ENCODE measurements at places on chromosomes 6 and 20.

DNA sequence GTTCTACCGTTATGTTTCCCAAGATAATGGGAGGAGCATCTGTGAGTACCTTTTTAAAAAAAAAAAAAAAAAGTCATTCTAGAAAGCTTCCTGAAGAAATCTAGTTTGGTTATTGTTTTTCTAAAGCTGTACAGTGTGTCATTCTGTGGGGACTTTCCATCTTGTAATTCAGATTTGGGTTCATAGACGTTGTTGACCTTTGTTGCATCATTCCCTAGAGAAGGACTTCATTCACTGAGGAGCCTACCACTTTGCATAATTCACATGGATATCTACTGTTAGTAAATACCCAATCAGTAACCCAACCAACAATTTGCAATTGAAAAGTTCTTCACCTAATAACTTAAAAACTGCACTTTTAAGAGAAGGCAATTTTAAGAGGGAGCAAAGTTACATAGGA lies 60.1 kb downstream of the RPP40 start:
- no peak for DNase-seq

DNA sequence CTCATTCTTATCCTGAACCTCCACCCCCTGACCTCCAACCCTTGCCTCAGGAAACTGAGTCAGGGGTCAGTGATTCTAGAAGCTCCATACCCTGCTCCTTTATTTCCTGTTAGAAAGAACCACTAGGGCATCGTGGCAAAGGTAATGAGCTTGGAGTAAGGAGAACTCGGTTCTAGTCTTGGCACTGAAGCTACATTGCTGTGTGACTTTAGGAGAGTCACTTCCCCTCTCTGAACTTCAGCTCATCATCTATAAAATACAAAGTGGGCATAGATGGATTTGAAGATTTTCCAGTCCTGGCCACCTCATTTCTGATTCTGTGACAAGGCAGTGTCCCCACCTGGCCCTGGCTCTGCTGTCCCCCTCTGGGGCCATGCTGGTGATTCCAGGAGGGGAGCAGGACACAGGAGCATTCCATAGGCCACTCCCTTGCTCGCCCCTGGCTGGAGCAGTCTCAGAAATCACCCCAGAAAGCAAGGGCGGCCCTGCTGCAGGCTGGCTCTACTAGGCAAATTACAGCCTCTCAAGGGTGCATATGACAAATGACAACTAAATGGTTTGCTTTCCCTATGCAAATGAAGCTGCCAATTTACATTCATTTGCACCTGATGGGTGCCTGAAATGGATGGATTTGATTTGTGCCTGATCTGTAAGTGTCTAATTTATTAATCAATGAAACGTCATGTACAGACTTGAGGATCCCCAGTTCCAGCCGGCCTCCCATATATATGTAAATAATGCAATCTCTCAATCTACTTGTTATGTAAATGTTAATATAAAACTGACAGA lies 62.2 kb downstream of the LRFN2 start:
- DNase-seq: no peak

- DNase-seq: no peak
These were observed 340.3 kb downstream of the QKI start for GRCh38 chr6:163754866-163755265.

DNA sequence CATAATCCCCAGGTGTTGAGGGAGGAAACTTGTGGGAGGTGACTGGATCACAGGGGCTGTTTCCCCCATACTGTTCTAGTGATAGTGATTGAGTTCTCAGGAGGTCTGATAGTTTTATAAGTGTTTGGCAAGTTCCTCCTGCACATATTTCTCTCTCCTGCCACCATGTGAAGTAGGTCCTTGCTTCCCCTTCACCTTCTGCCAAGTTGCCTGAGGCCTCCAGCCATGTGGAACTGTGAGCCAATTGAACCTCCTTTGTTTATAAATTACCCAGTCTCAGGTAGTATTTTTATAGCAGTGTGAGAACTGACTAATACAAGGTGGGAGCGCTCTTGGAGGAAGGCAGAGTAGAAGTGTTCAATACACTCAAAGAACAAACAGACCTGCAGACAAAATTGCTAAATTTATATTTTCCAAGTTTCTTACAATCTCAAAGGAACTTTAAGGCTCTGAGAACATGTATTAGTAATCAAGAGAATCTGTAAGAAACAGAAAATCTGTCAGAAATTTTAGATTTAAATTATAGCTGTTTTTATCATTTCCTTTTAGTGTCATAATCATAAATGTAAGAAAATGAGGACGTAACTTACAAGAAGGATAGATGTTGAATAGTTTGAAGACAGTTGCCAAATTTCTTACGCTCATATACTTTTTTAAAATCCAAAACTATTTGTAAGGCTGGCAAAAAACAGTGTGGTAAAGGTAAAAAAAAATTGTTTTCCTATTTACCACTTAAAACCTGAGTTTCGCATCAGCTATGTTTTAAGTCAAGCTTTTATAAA lies 77.7 kb downstream of the ASCC3 start:
- no peak for DNase-seq

- peak; percentile 73 for DNase-seq
These were observed 571 bp upstream of the FOXC1 start for GRCh38 chr6:1609041-1609647.

GRCh38 chr20:25087186-25087929 lies 5.4 kb upstream of the VSX1 start:
- DNase-seq: no peak

DNA sequence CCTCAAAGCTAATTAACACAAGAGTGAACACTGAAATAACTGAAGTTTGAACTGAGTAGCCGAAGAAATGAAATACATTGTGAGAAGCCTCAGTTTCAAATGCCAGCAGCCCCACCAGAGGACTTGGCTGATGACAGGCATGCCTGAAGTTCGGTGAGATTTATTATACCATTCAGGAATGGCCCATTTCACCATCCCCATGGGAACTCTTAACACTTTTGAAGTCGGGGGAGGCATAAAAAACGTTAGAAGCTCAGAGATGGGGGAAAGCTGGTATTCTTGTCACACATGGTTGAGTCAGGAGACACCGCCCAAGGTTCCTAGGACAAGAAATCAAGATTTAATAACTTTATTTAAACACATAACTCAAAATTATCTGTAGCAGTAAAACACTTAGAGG lies 17.6 kb upstream of the SLC22A3 start:
- DNase-seq: no peak

DNA sequence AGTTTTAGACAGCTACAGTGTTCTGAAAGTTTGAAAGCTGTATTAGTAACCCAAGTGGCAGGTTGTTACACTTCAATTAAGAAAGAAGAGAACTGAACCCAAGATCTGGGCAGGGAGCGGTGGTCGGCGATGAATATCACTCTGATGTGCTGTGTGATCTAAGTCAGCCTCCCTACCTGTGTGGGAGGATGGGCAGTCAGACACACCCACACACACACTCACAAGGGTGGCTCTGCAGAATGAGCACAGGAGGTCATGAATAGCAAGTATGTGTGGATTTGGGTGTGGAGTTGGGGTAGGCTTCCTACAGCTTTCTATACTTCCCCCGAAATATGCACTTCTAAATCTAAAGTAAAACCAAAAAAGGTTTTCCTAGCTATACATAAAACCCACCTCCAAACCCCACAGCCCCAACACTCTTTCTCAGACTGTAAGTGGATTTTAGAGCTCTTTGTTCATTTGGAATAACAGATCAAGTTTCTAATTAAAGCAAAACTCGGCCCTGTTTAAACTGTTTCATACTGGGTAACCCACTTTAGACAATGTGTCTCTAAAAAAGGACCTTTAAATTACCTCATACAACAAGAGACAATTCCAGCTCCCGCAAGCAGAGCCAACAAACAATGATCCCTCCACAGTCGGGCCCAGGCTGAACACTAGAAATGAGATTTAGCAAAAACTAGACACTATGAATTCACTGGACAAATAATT lies 19.4 kb downstream of the TNFRSF21 start:
- no peak for DNase-seq

GRCh38 chr20:62741191-62741691 lies 32.6 kb downstream of the NTSR1 start:
- peak; percentile 27 for DNase-seq

- peak; percentile 24 for DNase-seq
These were observed 10.7 kb downstream of the MAPK14 start for GRCh38 chr6:36038120-36038876.

- DNase-seq: no peak
These were observed 68.2 kb downstream of the MTFR2 start for GRCh38 chr6:136181861-136182260.

DNA sequence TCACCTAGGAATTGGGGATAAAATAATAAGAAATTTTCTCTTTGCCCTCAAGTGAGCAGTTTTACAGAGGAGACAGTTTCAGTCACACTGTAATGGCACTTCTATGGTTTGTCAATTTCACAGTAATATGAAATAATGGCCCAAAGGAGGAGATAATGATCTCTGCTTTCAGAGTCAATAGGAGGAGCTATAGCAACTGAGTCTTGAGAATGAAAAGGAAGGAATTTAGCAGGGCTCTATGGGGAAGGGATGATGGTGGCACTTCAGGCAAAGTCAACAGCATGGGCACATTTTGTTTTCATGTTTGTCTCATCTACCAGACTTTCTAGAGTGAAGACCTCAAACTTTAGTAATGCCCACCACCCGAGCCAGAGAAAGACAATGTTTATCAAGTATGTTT lies 138.3 kb upstream of the HMGN3 start:
- no peak for DNase-seq

DNA sequence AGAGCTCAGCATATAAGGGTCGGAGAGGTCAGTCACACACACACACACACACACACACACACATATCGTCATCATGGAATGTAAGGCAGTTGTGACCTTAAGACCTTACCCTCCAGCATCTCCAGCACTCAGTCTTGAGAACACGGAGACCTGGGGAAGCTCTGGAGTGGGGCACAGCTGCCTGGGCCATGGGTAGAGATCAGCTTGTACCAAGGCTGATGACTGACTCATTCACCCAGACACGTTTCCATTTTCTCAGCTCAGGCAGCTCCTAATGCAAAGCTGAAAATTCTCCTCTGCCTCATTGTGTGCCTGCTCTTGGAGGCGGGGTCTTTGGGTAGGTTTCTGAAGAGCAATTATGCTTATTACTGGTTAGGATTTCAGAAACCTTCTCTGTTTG lies 38.3 kb upstream of the PDYN start:
- DNase-seq: no peak

DNA sequence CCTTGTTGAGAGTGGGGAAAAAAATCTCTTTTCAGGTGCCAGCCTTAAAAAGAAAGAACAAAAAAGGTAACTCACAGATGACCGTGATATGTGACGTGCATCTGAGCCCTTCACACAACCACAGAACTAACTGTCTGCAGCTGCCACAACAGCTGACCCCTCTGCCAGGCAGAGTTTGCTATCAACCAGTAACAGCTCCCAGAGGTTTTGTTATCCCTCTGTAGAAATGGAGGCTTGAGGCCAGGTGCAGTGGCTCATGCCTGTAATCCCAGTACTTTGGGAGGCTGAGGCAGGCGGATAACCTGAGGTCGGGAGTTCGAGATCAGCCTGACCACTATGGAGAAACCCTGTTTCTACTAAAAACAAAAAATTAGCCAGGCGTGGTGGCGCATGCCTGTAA lies 42.8 kb downstream of the SLC52A3 start:
- no peak for DNase-seq

DNA sequence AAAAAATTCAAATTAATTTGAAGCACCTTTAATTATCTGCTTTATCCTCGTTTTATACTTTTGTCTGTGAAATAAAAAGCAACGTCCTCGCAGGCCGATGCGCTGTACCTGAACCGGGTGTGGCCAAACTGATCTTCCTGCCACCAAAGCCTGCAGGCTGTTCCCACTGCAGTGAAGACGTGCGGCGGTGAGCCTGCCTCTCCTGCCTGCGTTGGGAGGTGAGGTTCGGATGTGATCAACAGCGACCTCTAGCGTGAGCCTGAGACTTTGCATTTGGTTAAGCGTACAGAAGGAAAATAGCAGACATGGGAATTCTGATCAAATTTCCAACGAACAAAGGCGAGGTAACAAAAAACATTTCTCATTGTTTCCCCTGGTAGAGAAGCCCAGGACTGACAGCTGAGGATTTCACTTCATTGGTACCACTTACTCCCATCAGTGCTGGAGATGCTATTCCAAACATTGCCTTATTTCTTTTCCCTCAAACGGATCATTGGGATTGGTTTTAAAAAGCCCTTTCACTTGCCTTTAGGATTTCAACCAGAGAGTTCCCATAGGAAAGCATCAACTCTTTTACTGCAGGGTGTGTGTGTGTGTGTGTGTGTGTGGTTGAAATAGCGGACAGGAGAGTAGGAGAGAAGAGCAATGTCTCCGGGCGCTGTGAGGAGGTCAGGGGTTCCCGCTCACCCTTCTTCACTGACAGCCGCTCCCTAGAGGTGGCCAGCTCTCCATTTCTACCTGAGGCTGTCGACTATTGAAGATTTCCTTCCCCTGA lies 56.6 kb upstream of the CCN6 start:
- peak; percentile 92 for DNase-seq

DNA sequence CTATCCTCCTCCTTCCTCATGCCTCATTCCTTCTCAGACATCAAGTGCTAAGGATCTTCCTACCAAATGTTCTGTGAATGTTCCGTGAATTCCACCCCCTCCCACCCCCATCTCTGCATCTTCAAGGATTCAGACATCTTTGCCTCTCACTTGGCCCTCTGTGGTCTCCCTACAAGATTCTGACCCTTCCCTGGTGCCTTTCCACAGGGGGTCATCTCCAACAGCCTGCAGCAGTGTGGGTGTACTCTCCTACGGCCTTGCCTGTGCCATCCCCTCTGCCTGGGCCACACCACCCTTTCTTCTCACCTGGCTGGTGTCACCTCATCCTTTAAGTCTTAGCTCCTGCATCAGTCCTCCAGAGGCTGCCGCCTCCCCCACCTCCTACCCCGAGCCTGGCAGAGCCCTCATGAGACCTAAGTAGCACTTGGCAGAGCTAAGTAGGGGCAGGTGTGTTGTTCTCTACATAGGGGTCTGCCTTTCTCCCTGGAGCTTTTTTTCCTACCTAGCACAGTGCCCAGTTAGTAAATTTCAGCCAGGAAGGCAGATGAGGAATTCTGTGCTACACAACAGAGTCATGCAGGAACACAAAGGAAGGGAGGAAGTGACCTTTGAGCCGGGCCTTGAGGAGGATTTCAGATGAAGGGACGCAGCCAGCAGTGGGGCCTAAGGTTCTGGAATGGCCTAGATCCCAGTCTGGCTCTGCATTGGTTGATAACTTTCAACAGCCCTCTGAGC lies 43.1 kb downstream of the TM9SF4 start:
- DNase-seq: no peak

DNA sequence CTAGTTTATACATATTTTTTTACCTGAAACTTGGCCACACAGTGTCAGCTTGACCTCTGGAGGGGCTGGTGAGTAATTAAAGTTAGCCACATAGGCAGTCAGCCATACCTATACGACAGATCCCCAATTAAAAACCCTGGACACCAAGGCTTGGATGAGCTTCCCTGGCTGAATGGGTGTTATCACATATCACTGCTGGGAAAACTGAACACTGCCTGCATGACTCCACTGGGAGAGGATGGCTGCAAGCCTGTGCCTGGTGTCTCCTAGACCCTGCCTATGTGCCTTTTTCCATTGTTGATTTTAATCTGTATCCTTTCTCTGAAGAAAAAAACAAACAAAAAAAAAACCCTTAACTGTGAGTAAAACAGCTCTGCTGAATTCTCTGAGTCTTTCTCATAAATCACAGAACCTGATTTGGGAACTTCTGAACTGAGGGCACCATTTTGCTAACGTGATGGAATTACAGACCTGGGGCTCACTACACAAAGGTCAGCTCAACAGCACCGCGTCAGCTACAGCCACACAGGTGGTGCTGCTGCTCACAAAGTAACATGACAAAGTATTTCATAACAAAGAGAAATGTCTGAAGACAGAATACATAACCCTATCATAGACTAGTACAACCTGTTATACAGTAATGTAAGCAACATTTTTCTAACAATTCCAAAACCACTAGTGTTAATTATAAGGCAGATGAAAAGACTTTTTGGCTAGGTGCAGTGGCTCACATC lies 97.0 kb downstream of the SLC23A2 start:
- DNase-seq: no peak
